ENCODE measurements at places on chromosomes 13 and 19. TPM values are rescaled to one million over a fixed set of nuclear protein-coding genes. Genes with fewer than 3 reads are reported as not detected.
A peak's percentile ranks its signal among the peaks of the same experiment; 100 is the strongest.

- DNase-seq, result no peak
These were observed 19.6 kb upstream of the SIGLEC6 start for GRCh38 chr19:51550848-51551672.

DNA sequence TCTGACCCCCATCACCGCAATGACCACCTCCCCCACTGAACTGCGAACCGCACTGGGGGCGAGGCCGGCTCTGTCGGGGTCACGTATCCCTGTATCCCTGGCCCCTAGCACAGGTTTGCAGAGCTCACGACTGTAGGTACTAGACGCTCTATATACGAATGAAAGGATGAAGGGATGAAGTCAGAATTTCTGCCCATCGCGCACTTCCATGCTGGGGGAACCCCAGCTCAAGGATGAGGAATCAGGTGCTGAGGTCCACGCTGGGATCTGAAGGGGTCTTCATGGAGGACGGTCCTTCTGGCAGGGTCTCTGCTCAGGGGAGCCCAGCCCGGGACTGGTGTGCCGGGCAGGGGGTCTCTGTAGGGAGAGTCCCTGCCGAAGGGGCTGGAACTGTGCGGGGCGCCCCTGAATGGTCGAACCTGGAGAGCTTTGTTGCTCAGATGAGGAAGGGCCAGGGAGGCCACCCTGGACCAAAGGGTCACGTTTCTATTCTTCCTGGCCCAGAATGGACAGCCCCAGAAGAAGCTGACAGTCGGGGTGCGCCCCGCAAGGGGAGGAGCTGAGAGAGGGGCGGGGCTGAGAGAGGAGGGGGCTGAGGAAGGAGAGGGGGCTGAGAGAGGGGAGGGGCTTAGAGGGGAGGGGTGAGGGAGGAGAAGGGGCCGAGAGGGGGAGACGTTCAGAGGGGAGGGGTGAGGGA, 37.9 kb upstream of the SEMA6B start:
- no peak for DNase-seq

DNA sequence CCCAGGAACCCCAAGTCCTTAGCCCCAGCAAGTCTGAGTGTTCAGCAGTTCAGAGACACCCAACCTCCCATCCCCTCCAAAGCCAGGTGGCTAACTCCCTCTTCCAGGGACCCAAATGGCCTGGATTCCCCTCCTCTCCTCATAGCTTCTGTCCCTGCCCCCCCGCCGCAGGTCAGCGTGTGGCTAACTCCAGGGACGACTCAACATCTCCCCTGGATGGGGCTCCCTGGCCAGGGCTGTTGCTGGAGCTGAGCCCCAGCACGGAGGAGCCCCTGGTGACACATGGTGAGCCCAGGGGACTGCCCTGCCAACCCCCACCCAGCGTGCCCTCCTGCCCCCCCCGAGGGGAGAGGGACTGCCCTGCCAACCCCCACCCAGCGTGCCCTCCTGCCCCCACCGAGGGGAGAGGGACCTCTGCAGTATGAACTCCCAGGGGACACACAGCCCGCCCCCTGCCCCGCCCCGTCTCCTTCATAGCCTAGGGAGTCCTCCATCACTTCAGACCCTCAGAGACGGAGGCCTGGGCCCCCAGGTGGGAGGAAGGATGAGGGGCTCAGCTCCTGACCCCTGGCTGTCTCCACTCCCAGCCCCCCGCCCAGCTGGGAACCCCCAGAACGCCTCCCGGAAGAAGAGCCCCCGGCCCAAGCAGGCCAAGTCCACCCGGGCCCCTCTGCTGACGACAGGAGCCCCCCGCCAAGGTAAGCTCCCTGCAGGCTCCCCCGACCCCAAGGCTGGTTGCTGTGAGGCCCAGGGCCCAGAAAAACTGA, 1.7 kb downstream of the SSC5D start:
- DNase-seq, result no peak

DNA sequence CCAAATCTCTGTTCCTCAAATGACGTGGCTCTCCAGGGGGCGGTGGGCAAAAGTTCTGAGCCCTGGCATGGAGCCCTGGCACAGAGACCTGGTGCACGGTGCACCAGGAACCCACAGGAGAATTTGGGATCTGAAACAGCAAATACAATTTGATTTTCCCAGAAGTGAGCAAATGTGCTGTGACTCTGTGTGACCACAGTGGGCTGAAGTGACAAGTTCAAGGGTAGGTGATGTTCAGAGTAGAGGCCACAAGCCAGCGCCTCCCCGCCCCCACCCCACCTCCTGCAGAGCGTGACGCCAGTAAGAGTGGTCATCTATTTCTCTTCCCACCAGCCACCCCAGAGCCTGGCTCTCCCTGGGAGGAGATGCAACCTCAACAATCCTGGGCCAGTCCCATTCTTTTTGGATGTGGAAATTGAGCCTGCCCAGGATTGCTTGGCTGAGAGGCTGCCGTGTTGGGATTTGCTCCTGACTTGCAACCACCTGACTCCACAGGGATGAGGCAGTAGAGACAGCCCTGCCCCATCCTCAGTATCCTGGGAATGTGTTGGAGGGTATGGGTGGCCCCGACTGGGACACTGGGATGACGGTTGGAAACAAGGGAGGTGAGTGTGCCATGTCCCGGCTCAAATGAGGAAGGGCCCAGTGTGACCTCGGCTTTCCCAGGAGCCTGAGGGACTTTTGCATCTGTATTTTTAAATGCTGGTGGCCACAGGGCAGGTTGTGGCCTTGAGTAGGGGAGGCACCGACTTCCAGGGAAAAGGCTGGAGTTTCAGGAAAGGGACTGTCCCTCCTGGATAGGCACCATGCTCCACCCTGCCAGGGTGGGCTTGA, 11.1 kb upstream of the BCL3 start:
- DNase-seq, result no peak

GRCh38 chr19:48881741-48882657, 9.8 kb downstream of the PPP1R15A start:
- DNase-seq, result peak; percentile 26

- DNase-seq, result no peak
These were observed 1.9 kb downstream of the ATP4B start for GRCh38 chr13:113656003-113656588.

DNA sequence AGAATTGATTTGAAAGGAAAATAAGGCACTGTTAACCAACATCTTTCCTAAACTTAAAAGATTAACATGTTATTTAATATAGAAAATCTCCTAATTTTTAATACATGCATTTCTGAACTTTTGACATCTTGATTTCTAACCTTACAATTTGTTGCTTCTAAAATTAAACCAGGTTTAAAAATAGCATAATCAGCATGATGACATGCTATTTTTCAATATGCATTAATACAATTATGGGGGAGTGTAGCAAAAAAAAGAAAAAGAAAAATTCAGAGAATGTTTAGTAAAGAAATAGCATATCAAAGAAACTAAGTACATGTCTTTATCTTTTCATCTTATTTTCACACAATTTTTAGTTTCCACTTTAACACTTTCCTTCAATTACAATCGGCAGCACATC, 98.7 kb downstream of the PCDH9 start:
- DNase-seq, result no peak

DNA sequence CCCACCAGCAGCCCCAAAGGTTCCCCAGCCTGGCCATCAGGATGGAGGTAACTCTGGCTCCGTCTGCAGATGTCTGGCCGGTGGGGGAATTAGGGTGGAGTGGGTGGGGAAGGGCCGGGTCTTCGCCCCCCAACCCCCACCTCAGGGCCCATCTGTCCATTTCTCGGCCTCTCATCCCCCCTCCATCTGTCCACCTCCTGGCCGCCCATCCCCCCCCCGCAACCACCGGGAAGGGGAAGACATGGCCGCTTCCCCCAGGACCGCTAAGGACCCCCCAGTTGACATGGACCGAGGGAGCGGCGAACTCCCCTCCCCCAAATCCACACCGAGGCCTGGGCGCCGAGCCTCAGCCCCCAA, 793 bp downstream of the LRFN1 start:
- no peak for DNase-seq

DNA sequence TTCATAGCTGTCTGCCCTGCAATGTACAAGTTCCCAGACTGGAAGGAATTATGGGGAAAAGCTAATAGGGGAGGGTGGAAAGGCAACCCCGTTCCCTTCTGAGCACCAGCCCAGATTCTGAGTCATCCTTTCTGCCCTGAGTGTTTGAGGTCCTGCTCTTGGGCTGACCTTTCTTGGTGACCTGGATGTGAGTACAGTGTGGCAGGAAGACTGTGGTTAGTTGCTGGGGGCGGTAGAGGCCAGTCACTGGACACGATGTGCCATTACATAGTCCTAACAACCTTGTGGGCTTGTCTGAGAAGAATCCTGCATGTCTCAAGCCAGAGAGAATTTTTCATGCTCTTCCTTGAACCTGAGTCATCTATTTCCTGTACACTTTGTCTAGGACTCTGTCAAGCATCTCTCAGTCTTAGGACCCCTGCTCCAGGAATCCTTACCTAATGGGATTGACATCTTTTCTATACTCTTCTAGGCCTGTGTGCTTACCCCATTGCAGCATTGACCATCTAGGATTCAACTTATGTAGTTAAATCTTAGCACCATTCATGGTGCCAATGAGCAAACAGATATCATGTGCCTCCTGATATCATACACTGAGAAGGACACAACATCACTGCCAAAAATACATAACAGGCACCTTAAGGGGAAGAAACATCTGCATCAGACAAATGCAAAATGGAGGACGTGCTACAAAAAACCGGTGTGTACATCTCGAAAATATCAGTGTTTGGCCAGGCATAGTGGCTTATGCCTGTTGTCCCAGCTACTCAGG, 8.1 kb upstream of the ANGPTL4 start:
- DNase-seq, result peak; percentile 98

IL17D gene
- total RNA-seq, result 0.67 TPM

SIGLEC5 gene
- total RNA-seq, result not detected

FFAR3 gene
- total RNA-seq, result not detected

MIA gene
- 106 TPM for total RNA-seq

PEG3 gene
- total RNA-seq, result 0.21 TPM

CLEC4G gene
- not detected for total RNA-seq

CPB2 gene
- total RNA-seq, result not detected

TSKS gene
- not detected for total RNA-seq

ALKBH7 gene
- 33.8 TPM for total RNA-seq

All from mammary epithelial cell (primary cell).